NCI-H1105 (cell line): ENCODE measurements at places on chromosomes 16 and 17.

DNA sequence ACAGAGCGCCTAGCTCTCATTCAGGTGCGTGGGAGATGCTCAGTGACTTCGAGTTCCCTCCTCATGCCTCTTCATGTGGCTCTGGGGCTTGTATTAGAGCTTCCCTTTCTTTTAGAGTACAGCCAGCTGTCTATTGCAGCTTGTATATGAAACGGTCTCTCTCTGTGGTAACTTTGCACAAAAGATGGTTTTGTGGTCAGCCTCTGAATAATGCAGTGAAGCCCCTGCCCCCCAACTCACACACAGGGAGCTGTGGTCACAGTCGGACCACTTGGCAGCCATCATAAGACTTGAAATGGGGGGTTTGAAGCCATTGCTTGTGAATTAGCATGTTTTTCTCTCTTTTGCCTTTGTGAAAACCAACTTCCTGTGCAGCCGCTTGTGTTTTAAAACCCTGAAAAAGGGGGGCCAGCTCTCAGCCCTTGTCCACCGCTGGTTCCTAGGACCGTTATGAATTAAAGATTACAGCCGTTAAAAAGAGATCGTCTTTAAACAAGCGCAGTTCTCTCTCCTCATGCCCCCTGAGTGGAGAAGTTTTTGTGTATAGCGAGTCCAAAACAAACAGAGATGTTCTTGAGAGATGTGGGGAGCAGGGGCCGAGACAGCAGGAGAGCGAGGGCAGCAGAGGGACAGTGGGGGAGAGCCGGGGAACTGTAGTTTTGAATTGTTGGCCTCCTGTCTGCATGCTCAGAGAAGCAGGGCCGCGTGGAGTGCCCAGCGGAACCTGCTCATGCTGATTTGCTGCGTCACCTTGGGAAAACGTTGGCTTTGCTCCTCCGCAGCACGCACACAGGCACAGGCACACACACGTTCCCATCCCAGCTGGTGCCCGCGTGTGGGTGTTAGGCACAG is 199.0 kb downstream of the MSI2 start:
- no peak for DNase-seq

- DNase-seq, result no peak
Observed at GRCh38 chr16:89269805-89270665, 52.5 kb downstream of the ZNF778 start.

DNA sequence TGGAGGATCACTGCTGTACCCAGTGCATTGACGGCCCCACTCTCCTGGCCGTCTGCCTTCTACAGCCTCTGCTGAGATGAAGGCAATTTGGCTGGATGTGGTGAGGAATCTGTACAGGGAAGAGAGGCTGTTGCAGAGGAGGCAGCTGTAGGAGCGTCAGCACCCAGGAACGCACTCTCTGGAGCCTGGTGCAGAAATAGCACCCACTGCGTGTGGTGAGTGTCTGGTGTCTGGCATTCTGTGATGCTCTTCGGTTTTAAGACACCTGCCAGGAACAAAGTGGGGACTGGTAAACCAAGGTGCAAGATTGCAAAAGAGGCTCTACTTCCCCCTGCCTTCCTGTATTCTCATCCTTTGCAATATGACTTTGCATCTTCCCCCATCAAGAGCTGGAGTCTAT is 187.5 kb upstream of the SDK2 start:
- no peak for DNase-seq

GRCh38 chr17:76131692-76132573 is 9.1 kb downstream of the FOXJ1 start:
- peak; percentile 94 for DNase-seq

GRCh38 chr17:20226814-20227482 is 217.8 kb downstream of the SPECC1 start:
- peak; percentile 72 for DNase-seq

GRCh38 chr17:59503500-59503899 is 61.9 kb upstream of the DHX40 start:
- DNase-seq, result no peak

DNA sequence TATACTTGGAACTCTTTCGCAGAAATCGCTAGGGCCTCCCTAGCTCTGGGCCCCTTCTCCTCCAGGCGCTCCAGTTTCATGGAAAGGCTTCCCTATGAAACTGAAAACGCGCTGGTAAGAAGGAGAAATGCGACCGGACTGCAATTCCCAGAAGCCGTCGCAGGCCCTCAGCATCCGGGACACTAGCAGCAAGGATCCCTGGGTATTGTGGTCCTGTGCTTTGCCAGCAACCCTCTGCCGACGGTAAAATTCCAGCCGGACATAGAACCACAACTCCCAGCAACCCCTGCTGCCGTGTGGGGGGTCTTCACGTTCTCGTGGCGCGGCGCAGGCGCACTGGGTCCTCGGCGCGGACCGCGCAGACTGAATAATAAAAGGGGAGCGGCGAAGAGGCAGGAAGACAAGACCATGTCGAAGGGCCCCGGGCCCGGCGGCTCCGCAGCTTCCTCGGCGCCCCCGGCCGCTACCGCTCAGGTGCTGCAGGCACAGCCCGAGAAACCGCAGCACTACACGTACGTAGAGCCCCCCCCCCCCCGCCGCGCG is at the start of gene UNK:
Gene UNK, plus strand, starts transcription at position 334 of the 543 bp plus-strand sequence. Its CDS starts 75 bp downstream, at position 409.
- DNase-seq, result peak; percentile 97

GRCh38 chr17:40279402-40279801 is 8.3 kb upstream of the CDC6 start:
- no peak for DNase-seq

- DNase-seq, result no peak
Observed at GRCh38 chr17:76365256-76365903, 11.7 kb upstream of the PRPSAP1 start.

GRCh38 chr16:72203401-72203800 is 31.4 kb upstream of the PMFBP1 start:
- DNase-seq, result no peak

GRCh38 chr16:53085369-53085843 is 30.6 kb downstream of the CHD9 start:
- peak; percentile 64 for DNase-seq

GRCh38 chr17:79011451-79012147 is 2.0 kb upstream of the CANT1 start:
- DNase-seq, result no peak

DNA sequence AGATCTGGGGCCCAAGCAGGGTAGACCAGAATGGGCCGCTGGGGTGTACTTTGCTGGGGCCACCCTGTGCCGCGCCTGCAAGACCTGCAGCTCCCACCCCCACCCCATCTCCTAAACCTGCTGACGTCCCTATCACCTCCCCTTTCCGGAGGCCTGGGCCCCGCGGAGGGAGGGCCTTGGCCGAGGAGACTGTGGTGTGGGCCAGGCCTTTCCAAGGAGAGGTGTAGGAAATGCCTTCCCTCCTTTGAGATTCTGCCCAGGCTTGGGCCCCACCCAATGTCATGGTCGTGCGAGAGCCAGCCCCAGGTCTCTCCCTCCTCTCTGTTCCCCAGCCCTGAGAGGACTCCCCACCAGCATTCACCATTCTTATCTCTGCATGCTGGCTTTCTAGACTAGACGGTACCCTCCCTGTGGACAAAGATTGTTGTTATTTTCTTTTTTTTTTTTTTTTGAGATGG is 3.9 kb upstream of the WFIKKN2 start:
- no peak for DNase-seq

- peak; percentile 70 for DNase-seq
Observed at GRCh38 chr17:34199932-34200534, 55.1 kb upstream of the CCL2 start.

GRCh38 chr16:56198006-56198754 is 6.9 kb downstream of the GNAO1 start:
- DNase-seq, result no peak

DNA sequence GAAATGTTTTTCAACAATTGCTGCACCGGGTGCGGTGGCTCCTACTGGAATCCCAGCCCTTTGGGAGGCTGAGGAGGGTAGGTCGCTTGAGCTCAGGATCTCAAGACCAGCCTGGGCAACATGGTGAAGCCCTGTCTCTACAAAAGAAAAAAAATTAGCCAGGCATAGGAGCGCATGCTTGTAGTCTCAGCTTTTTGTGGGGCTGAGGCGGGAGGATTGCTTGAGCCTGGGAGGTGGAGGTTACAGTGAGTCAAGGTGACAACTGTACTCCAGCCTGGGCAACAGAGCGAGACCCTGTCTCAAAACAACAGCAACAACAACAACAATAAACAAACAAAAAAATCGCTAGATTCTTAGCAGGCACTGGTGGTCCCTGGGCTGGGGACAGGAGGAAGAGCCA is 28.5 kb downstream of the IL21R start:
- DNase-seq, result no peak

DNA sequence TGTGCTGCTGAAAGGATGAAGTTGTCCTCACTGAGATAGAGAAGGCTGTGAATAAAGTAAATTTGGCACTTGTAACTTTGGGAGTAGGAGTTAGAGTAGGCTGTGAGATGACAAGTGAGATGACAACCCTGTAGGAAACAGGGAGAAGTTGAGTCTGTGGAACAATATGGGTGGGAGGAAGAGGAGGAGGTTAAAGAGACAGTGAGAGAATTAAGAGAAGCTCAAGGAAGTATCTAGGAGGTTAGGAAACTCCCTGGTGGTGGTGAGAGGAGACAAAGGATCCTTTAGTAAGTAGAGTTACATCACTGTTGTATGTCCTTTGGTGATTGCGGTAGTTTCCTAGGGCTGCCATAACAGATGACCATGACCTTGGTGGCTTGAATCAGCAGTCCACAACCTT is 10.7 kb upstream of the HSD17B2 start:
- no peak for DNase-seq

DNA sequence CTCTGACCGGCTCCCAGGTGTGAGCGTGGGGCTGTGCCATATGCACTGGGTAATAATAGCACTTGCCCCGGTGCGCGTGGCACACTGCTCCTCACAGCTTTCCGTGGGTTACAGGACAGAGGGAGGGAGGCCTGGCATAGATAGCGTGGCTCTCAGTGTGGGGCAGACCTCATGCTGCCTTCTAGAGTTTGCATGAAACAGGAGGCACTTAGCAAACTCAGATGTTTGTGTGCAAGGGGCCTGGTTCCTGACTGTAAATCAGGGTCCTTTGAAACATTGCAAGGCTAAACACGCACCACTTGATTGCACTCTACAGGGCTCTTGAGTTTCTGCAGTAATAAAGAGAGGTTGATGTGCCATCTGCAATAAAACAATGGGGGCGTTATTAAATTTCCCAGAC is 101.7 kb downstream of the RPTOR start:
- peak; percentile 19 for DNase-seq

GRCh38 chr17:78345791-78346494 is 13.9 kb downstream of the SOCS3 start:
- no peak for DNase-seq

GRCh38 chr16:74094962-74095361 is 201.7 kb upstream of the PSMD7 start:
- DNase-seq, result no peak

- DNase-seq, result no peak
Observed at GRCh38 chr16:82587289-82587688, 39.5 kb upstream of the CDH13 start.

DNA sequence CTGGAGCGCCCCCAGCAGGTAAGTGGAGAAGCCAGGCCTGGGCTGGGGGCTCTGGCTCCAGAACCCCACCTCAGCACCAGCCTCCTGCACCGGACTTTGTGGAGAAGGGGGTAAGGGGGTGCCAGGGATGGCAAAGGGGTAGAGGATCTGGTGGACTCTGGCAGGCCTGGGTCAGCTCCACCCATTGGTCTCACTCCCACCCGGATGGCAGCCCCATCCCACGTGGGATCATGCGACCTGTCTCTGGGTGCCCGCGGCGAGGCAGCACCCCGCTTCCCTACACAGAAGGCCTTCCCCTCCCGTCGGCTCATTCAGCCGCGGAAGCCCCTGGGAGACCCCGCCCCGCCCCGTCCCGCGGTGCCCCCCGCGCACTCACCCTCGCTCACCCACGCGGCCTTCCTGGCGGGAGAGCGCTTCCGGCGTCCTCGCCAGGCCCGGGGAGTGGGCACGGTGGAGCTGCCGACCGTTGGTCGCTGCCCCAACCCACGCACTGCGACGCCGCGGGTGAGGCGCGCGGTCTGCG is 498 bp upstream of the PLEKHG4 start:
- DNase-seq, result peak; percentile 0

DNA sequence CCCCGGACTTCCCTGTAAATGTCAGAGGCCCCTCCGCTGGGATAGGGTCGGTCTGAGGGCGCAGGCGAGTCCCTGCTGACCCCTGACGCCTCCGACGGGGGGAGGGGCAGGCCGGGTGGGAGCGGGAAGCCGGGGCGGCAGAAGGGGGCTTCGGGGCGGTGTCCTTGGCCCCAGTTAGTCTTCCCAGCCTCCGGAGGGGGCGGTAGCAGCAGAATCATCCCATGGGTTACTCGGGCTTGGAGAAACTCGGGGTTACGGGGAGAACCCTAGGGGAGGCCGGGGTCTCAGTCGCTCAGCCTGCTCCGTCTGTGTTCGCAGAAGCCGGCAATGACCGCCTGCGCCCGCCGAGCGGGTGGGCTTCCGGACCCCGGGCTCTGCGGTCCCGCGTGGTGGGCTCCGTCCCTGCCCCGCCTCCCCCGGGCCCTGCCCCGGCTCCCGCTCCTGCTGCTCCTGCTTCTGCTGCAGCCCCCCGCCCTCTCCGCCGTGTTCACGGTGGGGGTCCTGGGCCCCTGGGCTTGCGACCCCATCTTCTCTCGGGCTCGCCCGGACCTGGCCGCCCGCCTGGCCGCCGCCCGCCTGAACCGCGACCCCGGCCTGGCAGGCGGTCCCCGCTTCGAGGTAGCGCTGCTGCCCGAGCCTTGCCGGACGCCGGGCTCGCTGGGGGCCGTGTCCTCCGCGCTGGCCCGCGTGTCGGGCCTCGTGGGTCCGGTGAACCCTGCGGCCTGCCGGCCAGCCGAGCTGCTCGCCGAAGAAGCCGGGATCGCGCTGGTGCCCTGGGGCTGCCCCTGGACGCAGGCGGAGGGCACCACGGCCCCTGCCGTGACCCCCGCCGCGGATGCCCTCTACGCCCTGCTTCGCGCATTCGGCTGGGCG is 542 bp downstream of the GUCY2D start:
- DNase-seq, result no peak

DNA sequence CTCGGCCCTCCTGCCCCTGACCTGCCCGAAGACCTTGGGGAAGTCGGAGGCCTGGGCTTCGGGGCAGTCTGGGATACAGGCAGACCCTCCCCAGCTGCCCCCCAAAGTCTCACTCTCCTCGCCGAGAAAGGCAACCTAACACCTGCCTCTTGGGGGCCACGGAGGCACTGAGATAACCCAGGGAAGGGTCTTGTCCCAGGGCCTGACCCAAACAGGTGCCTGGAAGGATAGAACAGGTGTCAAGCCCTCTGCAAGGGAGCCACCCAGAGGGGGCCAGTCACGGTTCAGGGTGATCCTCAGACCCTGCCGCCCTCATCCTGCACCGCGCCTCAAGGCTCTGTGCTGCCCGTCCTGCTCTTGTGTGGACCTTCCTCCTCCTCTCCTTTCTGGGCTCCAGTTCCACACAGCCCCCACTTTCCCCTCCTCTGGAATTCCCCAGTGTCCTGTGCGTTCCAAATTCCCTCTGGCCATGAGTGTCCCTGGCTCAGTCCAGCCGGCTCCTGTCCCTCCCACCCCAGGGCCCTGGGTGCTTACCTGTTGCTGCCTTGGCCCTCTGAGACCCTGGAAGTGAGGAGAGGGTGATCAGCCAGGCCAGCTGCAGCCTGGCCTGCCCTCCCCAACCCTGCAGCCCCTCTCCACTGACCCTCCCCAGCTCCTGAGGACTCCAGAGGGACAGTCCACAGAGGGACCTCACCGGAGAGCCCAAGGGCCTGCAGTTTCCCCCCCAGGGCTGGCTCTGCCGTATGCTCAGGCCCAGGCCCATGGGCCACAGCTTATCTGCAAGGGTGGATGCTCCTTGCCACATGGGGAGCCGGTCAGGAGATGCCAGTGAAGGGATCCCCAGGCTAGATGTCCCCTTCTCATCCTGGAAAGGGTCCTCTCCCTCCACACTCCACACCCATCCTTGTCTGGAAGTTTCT is 3.8 kb downstream of the PRSS27 start:
- DNase-seq, result no peak
